ENCODE measurements at places on chromosomes 12 and 14.

DNA sequence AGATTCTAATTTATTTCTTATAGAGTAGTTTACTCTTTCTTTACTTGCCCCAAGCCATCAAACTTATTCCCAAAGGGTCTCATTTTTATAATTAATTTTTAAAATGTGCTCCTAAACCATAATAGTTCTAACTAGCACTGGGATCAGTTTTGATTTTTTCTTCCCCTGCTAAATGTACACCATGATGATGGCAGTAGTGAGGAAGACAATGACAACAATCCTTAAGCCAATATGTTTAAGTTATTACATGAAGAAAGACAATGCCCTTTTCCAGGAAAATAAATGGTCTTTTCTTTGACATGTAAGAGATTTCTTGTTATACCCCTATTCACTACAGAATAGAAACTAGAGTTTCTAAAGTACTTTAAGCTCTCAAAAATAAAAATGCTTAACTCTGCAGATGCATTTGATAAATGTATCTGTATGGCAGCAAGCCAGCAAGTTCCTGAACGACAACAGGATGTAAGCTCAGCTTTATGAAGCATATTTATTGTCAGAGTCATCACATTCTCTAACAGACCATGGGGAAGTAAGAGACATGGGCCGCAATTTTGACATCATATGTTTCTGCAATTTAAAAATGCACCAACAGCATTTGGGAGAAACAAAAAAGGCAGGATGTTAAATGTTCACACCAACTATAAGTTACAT is 36.0 kb upstream of the SNX6 start:
- peak; percentile 37 for DNase-seq

DNA sequence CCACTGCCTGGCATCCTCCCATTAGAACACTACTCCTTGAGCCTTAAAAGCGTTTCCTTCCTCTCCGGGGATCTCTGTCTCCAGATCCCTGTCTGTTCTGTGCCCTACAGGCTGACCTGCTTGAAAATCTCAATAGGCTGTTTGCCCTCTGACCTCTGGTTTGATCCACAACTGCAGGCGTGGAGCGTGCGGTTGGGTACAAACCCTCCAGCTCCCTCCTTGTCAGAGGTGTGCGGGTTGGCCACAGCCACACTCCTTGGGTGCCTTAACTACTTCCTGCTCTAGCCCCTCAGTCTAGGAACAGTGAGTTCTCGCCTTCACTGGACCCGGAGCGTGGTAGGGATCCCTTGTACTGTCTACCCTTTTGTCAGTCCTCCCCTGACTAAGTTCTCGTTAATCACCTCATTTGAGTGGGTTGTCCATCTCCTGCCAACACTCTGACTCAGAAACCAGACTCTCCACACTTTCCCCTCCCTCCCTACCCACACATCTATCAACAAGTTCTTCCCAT is 33.1 kb downstream of the CMKLR1 start:
- no peak for DNase-seq

DNA sequence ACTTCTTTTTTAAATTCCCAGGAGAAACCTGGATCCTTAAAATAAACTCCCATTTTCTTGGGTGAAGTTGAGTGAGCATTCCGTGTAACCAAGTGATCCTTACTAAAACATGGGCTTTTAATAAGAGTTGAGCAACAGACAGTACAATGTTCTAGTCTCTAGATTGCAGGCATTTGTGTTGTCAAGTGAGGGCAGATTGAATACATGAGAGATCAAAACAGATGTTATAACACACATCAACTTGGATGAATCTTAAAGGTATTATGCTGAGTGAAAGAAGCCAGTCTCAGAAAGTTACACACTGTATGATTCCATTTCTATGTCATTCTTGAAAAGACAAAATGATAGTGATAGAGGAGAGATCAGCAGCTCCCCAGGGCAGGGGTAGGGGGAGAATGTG is 213.9 kb upstream of the CCDC196 start:
- DNase-seq: no peak

DNA sequence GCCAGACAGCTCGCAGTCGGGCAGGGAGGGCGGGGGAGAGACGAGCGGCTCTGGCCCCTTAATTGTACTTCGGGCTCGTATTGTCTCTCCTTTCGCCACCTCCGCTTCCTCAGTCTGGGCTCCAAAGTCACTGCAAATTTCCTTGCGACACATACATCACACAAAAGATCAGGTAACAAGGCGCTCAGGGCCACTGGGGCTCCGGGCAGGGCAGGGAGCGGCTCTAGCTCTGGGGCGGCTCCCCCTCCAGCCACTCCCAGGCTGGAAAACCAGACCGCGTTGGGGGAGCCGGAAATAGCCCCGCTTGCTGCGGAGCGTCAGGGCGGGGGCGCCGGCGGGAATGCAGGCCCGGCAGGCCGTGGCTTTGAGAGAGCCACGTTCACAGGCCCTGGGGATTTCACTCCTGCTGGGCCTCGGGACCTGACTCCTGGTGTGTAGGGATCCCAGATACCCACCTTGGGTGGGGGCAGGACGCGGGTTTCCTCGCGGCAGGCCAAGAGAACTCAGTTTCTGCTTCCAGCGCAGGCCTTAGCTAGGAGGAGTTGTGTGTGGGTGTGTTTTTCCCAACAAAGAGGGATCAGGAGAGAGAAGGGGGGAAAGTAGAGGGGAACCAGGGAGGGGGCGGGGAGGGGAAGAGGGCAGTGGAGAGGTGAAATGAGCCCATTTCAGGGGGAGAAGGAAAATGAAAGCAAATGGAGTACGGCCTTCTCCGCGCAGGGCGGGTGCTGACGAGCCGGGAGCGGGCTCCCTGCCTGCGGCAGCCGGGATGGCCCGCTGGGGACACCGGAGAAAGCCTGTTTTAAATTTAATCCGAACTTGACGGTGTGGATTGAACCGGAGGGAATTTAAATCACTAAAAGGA is 4.4 kb upstream of the HOXC9 start:
- no peak for DNase-seq

DNA sequence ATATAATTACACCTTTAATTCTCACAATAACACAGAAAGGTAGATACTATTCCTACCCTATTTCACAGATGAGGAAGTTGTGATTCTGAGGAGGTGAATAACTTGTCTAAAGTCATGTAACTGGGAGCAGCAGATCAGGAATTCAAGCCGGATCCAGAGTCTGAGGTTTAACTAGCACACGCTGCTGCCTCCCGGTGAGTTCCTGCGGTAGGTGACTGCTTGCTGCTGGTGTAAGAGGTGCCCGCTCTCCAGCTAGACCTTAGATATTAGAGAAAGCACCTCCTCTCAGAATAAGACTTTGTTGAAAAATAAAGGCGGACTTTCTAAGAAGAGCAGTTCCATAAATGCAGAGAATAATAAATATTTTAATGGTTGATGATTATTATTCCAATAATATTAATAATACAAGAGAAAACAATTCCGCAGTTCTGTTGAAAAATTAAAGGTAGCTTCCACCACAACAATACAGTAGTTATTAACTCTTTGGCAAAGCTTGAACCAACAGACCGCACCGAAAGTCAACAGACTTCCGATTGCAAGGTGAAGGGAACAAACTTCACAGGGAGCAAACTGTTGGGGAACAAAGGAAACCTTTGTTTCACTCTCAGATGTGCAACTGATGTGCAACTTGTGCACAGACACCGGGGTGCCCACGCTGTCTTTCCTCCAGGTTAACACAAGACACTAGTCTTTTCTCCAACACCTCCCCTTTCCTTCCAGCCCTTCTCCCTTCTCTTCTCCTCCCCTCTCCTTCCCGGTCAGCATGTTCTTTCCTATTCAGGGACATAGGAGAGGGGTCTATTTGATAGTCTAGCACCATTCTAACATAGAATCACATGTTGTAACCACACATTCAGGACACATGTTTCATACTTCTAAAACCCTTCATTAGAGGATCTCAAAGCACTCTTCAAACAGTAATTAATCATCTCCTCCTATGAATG is 73.2 kb upstream of the EGLN3 start:
- no peak for DNase-seq

GRCh38 chr14:73467377-73467776 is 9.0 kb upstream of the NUMB start:
- DNase-seq: no peak

GRCh38 chr12:70033310-70033709 is 208.3 kb downstream of the MYRFL start:
- DNase-seq: no peak

DNA sequence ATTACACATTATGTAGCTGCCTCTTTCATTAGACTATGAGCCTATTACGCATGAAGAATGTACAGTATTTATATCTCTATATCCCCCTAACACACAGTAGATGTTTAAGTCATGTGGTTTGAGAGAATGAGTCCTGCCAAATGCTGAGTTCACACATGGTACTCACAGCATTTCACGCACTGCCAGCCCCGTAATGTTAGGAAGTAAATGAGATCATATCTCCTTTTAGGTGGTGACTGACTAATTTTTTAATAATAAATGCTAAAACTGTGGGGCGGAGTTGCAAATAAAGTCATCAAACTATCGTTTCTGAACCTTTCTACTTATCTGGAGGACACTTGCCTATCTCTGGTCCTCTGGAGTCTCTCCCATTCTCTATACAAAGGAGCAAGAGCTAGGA is 343.8 kb downstream of the ADAMTS20 start:
- DNase-seq: no peak

DNA sequence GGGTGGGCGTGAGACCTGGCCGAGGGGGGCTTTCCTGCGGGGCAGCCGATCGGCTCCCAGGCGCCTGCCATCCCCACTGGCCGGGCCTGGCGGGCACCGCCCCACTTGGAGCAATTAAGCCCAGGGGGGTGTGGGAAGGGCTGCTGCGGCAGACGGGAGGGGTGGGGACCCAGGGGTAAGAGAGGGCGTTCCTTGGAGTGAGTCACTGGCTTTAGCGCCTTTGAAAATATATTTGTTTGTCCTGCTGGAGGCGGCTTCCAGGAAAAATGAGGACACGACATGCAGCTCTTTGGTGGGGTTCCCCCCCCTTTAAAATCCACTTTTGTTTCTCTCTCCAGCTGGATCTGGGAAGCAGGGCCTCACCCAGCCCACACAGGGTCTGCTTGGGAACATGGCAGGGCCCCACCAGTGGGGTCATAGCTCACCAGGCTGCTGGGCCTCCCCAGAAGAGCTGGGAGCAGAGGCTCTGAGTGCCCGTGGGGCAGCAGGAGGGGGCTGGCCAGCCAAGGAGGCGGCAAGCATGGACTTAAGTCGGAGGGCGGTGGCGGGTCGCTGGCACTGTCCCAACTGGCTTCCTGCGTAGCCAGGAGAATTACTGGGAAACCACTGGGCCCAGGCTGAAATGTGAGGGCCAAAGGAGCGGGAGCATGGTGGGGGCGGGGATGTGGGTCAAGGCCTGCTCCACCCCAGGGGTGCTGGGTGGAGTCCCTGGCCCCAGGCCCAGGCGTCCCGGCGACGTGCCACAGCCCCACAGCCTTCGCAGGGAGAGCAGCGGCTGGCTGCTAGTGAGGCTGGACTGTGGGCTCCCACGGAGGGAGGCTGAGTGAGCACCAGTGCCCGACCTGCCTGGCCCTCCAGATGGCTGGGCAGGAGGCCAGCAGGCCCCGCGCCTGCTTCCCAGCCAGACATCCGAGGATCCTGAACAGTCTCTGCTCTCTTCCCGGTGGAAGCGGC is 128.0 kb downstream of the RFLNA start:
- DNase-seq: no peak

GRCh38 chr12:132123970-132124765 is 20.0 kb downstream of the DDX51 start:
- DNase-seq: no peak

GRCh38 chr14:64476438-64476837 is 11.1 kb downstream of the AKAP5 start:
- DNase-seq: no peak

DNA sequence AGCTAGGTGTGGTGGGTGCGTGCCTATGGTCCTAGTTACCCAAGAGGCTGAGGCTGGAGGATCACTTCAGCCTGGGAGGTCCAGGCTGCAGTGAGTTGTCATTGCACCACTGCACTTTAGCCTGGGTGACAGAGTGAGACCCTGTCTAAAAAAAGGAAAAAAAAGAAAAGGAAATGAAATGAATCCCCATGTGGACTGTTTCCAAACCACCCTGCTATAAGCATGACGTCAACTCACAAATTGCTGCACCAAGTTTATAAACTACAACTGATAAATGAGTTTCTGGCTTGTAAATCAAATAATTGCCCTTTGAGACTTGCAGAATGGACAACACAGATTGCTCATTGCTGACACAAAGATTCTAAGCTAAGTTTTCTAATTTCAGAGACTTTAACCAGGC is 51.0 kb upstream of the STK38L start:
- DNase-seq: no peak

GRCh38 chr14:22978981-22979671 is 3.2 kb downstream of the AJUBA start:
- no peak for DNase-seq
